ENCODE measurements at places on chromosomes 7 and 10.
A peak's percentile ranks its signal among the peaks of the same experiment; 100 is the strongest.

DNA sequence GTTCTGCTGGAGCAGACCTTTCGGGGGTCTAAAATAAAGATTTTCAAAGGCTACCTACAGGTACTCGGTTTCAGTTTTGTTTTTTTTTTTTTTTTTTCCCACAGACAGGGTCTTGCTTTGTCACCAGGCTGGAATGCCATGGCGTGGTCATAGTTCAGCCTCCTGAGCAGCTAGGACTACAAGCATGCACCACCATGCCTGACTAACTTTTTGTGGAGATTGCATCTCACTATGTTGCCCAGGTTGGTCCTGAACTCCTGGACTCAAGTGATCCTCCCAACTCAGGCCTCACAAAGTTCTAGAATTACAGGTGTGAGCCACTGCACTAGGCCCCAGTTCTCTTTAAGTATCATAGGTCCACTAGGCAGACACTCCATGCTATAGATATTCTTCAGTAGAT lies 34.5 kb downstream of the BAMBI start:
- no peak for DNase-seq

GRCh38 chr10:26503911-26504310 lies 65.8 kb downstream of the APBB1IP start:
- DNase-seq: no peak

DNA sequence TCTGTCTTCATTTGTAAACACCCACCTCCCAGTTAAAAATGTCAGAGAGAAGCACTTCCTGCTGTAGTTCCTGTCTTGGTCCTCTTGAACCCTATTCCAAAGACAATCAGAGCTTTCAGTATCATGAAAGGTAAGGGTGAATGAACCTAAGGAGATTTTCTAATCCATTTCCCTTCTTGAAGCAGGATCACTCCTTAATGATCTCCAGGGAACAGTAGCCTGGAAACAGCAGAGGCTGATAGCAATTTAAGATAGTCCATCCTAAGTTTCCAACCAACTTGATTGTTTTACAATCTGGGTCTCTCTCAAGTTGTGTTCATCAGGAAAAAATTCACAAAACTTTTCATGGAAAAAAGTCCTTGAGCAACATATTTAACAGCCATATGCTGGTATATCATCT lies 273.6 kb downstream of the NEBL start:
- DNase-seq: no peak

GRCh38 chr10:9291081-9291480 lies 1236.6 kb downstream of the GATA3 start:
- DNase-seq: no peak

GRCh38 chr7:132806834-132807233 lies 230.6 kb upstream of the PLXNA4 start:
- DNase-seq: no peak

DNA sequence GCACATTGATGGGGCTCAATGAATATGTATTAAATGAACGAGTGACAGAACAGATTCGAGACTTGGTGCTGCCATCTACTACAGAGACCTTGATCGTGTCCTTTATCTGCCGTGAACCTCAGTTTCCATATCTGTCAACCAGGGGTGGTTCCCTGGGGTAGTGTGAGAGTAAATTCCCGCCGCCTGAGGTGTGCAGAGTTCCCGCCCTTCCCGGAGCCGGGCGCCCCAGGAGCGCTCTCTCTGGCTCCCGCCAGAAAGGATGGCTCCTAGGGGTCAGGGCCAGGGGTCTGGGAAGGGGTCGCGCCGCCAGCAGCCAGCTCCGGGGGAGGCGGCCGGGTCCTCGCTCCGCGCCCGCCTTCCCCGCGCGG lies 333 bp upstream of the PLCE1 start:
- no peak for DNase-seq

DNA sequence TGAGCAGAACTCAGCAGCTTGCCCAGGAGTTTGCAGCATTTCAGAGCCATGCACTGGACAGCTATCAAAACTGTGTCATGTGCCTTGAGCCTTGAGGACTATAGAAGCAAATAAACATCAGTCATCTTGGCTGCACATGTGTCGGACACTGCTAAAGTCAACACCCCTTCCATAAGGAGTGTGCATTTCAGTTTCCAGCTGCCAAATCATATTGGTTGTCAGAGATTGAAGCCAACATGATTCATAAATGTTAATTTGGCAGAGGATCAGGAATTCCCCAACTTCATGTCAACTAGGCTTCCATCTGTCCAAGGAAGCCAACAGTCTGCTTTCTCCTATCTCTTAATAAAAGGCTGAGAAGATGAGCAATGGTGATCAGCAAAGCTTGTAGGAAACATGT lies 32.8 kb downstream of the SLC16A12 start:
- no peak for DNase-seq

GRCh38 chr7:91041141-91041540 lies 223.1 kb upstream of the FZD1 start:
- DNase-seq: no peak

- DNase-seq: no peak
Measured at GRCh38 chr10:72242675-72243074, 26.6 kb upstream of the ASCC1 start.

- DNase-seq: no peak
Measured at GRCh38 chr10:35103882-35104281, 13.7 kb upstream of the CUL2 start.

GRCh38 chr10:31319602-31320549 lies 860 bp downstream of the ZEB1 start:
- DNase-seq: peak; percentile 49

DNA sequence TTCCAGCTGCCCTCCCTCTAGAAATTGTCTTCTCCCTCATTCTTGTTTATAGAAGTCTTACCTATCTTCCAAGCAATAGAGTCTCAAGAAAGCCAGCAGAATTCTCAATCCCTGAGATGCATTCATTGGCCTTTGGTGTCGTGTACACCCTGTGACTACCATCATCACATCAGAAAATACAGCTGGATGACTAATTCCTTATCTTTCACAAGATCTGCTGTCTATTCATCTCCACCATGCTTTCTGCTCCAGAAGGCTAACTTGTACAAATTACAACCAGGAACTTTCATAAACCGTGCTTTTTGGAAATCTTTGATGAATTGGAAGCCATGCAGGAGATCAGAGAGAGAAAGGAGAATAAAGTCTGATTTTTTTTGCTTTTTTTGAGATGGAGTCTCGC lies 1062.9 kb upstream of the GHITM start:
- DNase-seq: no peak

DNA sequence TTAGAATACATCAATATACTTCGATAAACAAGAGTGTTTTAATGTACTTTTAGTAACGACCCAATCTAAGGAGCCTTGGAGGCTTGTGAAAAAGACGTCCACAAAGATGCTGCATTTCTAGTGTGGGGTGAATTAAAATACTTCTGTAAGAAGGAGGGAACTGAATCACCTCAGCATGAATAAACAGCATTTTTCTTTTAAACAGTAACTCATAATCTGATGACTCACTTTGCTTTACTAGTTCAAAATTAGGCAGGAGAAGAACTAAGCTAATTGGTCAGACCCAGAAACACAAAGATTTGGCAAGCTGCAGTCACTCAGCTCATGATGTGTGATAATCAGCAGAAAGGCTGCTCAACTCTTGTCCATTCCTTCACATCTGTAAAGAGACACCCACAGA lies 24.2 kb downstream of the NCOA4 start:
- DNase-seq: no peak
